SK-N-SH (cell line): ENCODE measurements at places on chromosomes 5 and 9.

DNA sequence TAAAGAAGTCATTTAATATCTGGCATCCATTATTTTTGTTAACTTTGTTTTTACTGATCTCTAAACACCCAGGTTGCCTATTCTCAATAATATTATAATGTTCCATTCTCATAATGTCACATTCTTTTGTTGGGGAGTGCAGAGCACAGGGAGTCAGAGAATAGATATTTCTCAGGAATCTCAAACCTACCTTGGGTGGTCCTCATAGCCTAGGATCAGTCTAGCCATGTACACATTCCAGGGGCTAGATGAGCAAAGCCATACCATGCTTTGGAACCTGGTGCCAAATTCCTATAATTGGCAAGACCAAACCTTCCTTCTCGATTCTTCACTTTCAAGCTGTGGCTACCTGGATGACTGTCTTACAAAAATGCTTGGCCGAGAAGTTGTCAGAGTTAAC lies 1124.7 kb upstream of the WWC1 start:
- no peak for DNase-seq

DNA sequence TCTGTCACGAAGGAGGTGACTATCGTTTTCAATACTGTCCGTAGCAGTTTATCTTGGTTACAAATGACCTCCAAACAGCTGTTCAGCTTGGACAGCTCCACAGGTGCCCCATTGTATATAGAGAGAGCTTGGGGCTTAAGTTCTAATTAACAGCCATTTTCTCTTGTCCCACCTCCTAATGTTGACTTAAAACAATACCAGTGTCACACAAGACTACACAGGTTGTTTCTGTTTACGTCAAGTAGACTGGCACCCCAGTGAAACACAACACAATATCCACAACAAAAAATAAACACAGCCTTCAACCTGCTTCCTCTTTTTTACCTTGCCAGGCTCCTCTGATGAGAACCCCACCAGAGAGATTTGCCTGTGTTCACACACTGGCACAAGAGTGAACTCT lies 39.8 kb upstream of the TLE1 start:
- DNase-seq = no peak

GRCh38 chr9:35937227-35937626 lies 20.7 kb downstream of the OR2S2 start:
- no peak for DNase-seq

GRCh38 chr5:9058666-9059065 lies 487.2 kb downstream of the SEMA5A start:
- DNase-seq = no peak

DNA sequence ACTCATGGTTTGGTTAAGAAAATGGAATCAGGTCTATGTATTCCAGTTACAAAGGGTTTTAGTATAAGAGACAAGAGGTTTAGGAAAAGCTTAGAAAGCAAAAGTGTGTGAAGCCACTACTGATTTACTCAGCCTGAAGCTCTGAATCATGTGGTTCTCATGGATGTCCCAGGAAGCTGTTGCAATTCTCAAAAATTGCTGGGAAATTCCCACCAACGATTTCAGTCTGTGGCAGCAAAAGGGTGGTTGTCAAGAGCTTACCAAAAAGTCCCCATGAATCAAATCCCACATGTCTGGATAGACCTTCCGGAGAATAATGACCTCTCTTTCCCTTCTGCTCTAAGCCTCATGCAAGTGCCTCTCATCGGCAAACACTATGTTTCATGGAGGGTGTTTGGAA lies 929.9 kb downstream of the TLE4 start:
- no peak for DNase-seq

DNA sequence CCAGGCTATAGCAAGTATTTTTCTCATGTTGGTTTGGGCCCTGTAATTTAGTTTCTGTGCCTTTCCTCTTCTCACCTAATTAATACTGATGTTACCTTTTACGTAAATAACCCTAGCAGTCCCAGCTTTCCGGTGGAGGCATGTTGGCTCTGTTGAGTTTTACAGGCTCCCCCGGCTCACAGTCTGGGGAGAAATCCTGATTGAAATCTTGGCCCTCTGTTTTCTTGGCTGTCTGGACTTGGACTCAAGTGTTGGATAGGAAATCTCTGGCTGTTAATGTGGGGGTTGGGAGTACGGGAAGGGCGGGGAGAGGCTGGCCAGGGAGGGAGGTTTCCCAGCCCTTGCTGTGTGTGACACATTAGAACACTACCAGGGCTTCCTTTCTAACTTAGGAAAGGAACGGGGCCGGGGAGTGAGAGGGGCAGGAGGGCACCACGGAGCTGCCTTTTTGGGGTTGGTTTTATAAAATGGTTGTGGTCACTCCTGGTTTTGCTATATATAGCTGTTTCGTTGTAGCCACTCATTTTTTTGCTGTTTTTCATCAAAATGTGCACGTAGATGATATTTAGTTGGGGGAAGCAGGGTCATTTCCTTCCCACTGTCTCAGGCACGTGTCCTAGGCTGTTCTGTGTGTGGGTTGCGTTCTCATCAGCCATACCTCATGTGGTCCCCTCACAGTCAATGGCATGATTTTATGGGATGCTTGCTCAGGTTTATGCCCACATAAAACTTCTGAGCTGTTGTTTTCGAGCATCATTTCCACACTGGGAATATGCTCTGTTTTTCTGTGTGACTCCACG lies 11.0 kb downstream of the TRIO start:
- no peak for DNase-seq

- DNase-seq = no peak
Observed at GRCh38 chr9:13171261-13171660, 108.2 kb downstream of the MPDZ start.

DNA sequence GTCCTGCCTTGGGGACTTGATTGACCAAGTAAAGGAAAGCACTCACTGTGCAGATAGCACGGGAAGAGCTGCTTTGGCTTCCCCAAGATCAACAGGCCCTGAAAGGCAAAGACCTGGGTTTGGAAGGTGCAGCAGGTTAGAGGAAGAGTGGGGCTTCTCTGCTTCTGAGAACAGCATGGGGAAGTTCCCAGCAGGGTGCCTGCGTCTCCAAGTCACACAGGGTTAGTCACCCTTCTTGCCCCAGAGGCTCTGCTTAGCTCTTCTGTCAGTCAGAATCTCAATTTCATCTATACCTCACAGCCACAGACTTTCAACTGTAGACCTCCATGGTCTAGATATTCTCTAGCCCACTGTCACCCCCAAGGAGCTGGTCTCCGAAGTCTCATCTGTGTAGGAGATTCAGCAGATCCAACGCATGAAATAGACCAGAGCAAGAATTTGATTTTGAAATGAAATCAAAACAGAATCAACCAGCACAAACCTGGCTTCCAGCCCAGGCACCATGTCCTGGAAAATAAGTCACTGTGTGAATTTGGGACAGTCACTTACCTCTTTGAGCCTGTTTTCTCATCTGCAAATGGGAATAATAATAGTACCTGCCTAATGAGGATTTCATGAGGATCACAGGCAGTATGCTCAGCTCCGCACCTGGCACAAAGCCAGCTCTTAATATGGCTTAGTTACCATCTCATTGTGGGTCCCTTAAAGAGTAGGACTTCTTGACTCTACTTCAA lies 64.0 kb downstream of the SFXN1 start:
- no peak for DNase-seq

DNA sequence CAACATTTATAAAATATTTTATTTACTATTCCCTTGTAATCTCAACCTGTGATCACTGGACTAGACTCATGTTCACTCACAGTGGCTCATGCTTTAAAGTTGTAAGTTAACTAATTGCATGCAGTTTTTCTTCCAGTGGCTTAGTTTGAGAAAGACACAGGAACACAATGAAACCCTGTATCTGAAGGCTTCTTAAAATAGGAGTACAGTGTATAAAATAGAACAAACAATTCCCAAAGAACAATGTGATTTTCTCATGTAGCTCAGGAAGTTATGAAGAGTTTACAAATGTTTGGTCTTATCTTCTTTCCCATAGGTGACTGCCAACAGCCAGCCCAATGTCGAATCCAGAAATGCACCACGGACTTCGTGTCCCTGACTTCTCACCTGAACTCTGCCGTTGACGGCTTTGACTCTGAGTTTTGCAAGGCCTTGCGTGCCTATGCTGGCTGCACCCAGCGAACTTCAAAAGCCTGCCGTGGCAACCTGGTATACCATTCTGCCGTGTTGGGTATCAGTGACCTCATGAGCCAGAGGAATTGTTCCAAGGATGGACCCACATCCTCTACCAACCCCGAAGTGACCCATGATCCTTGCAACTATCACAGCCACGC lies 5.9 kb downstream of the RGMB start:
- DNase-seq = no peak

DNA sequence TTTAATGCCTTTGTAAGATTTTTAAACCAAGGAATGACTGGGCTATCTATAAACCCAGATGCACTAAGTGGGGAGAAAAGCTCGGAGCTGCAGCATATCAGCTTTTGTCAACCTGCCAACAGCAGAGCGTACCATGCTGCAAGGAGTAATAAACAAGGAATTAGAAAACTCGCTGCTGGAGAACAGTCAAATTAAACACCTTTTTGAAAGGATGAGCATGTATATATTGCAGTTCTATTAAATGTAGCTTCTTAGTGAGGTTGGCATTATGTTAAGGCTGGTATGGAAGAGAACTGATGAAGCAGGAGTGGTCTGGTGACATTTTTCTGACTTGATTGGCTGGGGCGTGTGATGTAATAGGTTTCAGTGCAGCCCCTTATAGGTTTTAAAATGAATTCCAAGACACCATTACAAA lies 74.7 kb downstream of the PIK3R1 start:
- peak; percentile 60 for DNase-seq

GRCh38 chr5:38607930-38608564 lies 51.6 kb upstream of the LIFR start:
- DNase-seq = no peak

DNA sequence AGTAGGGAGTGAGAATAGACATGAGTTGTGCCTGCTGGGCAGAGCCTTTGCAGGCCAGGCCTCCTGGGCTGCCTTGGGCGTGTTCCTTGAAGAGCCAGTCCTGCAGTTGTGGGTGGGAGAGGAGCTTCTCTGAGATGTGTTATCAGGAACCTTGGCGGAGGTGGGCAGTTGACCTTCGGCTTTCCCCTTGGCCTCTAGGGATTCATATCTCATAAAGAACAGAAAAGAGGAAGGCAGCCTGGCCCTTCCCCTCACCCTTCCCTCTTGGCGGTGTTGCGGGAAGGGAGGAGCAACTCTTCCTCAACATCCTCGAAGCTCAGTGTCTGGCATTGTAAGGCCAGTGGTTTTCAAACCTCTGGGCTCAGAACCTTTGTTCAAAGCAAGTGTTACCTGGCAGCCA lies 59.2 kb downstream of the DAPK1 start:
- DNase-seq = no peak

DNA sequence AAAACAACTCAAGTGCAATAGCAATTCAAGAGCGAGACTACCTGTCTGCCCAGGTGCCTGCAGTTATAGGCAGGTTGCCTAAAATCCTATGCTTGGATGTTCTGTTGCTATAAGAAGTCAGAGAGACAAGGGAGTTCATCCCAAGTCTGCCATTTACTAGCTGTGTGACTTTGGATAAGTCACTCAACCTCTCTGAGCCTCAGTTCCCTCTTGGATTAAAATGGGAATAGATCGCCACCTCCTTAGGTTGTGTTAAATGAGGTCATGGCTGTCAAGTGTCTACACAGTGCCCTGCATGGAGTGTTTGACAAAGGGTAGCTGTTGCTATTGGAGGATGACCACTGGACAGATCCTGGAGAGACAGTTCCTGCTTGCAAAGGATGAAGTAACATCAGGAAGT lies 1.3 kb upstream of the ZBTB34 start:
- no peak for DNase-seq

DNA sequence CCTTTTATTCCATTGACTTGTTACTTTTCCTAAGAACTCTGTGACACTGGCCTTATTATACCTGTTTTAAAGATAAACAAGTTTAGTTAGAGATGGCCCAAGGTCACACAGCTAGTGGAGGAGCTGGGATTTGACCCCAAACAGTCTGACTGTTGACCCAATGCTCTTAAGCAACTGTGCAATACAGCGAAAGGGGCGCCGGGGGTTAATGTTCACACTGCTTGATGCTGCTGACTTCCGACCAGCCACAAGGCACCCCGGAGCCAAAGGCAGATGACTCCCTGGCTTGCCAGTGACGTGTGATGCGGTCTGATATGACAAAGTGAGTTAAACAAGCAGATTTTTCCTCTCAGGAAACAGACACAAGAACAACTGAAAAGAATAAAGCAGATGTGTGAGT lies 23.9 kb downstream of the PIK3R1 start:
- DNase-seq = peak; percentile 72

GRCh38 chr9:34518896-34519295 lies 3.9 kb downstream of the ENHO start:
- no peak for DNase-seq

- no peak for DNase-seq
Observed at GRCh38 chr5:142432961-142433360, 108.1 kb upstream of the SPRY4 start.

GRCh38 chr5:135707302-135707701 lies 127.2 kb upstream of the SLC25A48 start:
- DNase-seq = no peak

- DNase-seq = no peak
Observed at GRCh38 chr9:107049046-107049802, 186.3 kb downstream of the ZNF462 start.

GRCh38 chr5:142770650-142771609 lies 753 bp downstream of the ARHGAP26 start:
- peak; percentile 75 for DNase-seq

DNA sequence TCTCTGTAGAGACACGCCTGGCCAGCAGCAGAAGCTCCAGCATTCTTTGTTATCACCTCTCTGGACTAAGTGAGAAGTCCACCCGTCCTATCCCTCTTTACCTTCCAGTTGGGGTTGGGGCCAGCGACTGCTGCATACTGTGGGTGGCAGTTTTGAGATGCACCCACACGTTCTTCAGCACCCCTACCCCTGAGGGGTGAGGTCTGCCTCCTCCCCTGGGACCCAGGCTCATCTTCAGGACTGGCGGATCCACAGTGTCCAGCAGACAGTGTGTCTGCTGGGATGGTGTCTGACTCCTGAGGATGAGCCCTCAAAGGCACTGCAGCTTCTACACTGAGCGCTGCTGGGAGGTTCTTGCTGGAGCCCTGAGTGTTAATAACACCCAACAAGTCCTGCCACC lies 78.8 kb downstream of the GADD45G start:
- no peak for DNase-seq

GRCh38 chr5:80156156-80156555 lies 99.7 kb downstream of the SERINC5 start:
- DNase-seq = no peak

GRCh38 chr5:36396640-36397039 lies 94.9 kb upstream of the RANBP3L start:
- DNase-seq = no peak

DNA sequence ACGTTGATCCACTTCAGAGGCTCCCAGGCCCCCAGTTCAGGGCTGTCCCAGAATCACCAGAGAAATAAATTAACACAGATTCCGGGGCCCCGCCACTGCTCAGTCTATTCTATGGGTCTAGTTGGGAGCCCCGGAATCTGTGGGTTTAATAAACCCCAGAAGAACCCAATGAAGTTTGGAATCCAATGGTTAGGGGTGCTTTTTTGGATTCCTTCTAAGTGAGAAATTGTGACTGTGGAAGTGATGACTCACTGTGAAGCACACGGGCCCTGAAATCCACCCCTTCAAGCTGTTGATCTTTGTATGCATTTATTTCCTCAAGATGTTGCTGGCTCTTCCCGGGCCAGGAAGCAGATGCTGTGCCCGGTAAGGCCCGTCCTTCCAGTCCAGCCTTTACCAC lies 57.3 kb upstream of the SLC28A3 start:
- no peak for DNase-seq

GRCh38 chr5:169027501-169028061 lies 273.4 kb downstream of the SLIT3 start:
- no peak for DNase-seq

- no peak for DNase-seq
Observed at GRCh38 chr9:123662057-123662776, 267.7 kb downstream of the DENND1A start.
